ENCODE measurements at places on chromosomes 5 and 9.
A peak's percentile ranks its signal among the peaks of the same experiment; 100 is the strongest.

- DNase-seq = no peak
Observed at GRCh38 chr9:35832814-35833213, 3.8 kb downstream of the TMEM8B start.

DNA sequence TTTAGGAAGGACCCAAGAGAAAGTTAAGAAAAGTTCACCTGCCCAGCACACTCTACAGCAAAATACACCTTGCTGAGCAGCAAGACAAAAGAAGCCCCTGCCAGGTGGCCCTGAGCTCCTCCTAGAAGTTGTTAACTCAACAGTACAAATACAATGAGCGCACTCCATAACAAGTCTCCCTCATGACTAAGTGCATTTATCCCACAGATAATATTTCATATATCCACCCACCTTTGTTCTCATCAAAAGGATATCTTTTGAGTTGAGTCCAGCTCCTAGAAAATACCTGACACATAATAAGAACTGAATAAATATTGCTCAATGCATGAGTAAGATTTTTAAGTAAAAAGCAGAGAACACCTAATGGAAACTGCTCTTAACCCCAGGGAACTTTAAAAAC lies 73.3 kb downstream of the ABCA1 start:
- DNase-seq = no peak

DNA sequence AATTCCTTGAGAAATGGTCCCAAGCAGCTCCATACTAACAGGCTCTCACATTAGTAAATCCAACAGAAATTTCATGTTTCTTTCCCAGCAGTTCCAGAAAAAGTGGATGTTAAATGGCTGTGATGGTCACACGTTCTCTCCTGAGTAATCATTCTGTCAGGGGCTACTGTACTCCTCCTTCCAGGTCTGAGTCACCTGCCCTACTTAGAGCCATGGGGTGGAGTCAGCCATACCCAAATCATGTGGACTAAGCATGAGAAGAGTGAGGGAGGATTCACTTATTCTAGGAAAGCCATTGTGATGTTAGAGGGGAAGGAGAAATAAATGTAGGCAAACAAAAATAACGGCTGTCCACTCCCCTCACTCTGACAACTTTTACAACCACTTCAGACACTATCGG lies 547.2 kb downstream of the CSNK1G3 start:
- no peak for DNase-seq

DNA sequence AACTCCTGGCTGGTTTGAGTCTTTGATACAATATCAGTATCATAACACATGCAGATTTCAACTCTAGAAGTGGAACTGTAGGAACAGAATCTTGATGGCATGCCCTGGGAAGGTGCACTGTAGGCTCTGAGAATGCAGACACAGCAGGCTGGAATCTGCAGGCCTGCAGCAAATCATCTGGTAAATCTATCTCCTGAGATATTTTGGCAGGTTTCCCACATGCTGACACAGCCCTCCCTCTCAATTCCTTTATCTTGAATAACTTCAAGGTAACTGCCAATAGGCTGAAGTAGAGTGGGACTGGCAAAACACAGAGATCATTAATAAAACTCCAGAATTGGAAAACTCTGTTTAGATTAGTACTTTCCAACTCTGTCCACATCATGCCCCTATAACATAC lies 177.8 kb upstream of the PCSK5 start:
- DNase-seq = no peak

GRCh38 chr5:9188131-9188530 lies 357.7 kb downstream of the SEMA5A start:
- DNase-seq = no peak

GRCh38 chr5:163659568-163659902 lies 154.1 kb downstream of the MAT2B start:
- no peak for DNase-seq

GRCh38 chr5:34522599-34523386 lies 133.3 kb upstream of the RAI14 start:
- DNase-seq = peak; percentile 40

DNA sequence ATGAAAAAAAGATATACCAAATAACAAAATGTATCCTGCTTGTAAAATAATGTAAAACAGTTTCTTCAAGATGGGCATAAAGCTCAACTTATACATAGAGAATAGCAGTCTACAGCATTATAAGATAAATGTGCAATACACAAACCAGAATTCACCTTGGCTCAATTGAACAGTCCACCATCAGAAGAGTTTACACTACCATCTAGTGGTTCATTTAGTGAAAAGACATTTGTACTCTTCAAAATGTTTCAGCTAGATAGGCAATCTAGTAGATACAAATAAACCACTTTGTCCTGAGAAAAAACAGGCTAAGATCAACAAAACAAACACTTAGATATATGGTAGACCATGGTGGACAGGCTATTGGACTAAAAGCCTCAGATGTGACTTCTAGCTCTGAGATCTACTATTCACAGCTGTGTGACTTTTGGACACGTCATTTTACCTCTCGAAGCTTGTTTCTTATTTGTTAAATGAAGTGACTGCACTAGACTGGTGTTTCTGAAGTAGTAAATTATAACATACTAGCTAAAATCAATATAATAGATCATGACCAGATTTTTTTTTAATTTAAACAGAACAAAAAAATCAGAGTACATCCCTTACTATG lies 22.1 kb upstream of the TPD52L3 start:
- no peak for DNase-seq

DNA sequence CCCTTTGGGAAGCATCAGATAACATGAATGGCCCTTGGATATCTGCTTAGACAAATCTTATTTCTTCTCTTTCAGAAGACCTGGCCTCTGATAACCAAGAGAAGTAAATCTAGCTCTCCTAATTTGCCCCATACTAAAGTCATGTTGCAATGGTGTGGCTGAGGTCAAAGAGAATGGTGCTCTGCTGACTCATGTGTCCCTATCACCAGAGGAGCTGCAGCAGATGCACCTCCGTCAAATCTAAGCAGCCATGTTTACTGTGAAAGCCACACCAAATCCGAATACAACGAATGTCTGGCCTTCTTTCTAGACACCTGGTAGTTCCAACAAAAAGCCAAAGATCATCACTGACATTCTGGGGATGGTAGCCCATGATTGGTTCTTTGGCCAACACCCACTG lies 23.2 kb downstream of the RETREG1 start:
- DNase-seq = no peak

All from stimulated activated CD4-positive, alpha-beta T cell treated with anti-CD3 and anti-CD28 coated beads, Interleukin-1b, Interleukin-23, amount 100 ng/mL, for 48 hours (primary cell).